ENCODE measurements at places on chromosomes 2 and 18.

DNA sequence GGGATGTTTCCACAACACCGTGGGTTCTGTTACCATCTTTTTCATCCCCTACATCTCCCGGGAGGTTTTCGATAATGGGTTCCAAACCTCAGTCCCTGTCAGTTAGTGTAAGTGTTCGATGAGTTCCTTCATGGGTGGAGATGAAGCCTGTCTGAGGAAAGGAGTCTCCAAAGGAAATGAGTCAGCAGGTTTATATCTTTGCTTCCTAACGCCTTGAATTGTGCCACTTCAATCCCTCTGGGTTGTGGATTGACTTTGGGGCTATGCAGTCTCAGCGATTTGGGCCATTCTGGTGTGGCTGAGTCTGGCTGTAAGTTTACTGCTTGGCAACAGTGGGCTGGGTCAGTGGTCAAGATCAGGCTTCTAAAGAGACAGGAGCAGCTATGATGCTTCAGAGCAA is 1.2 kb downstream of the SERPINB5 start:
- DNase-seq, result peak; percentile 24

DNA sequence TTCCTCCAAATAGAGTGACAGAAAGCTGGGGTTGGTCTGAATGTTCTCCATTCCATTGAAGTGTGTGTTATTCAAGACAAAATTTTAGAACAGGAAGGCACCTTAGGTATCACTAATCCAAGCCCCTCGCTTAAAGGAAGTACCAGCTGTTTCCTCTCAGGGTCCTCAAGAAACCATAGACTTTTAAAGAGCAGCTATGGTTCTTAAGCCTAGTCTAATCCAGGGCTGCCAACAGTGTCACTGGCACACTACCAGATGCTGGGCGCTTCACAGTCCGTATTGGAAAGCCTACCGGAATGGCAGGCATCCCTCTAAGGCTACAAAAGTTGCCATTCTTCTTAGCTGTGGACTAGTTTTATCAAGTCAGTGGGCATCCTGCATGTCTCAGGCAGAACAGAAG is 1.9 kb downstream of the NEMP2 start:
- no peak for DNase-seq

GRCh38 chr2:1082456-1083205 is 132.0 kb downstream of the SNTG2 start:
- DNase-seq, result no peak

DNA sequence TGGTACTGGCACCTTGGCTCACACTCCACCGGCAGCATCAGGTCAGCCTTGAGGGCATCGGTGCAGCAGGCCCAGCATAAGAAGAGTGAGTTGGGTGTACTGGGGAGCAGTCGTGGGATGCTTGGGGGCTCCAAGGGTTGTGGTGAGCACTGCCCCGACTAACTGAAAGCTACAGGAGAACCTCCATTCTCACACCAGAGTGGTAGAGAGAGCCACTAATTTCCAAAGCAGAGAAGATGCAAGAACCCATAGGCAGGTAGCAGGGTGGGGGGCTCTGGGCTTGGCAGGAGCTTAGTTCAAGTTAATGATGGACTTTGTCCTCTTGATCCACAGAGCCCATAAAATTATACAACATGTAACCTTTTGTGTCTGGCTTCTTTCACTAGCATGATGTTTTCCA is 148.0 kb upstream of the SMAD2 start:
- DNase-seq, result no peak

- no peak for DNase-seq
Measured at GRCh38 chr2:36044411-36044810, 311.2 kb upstream of the CRIM1 start.

DNA sequence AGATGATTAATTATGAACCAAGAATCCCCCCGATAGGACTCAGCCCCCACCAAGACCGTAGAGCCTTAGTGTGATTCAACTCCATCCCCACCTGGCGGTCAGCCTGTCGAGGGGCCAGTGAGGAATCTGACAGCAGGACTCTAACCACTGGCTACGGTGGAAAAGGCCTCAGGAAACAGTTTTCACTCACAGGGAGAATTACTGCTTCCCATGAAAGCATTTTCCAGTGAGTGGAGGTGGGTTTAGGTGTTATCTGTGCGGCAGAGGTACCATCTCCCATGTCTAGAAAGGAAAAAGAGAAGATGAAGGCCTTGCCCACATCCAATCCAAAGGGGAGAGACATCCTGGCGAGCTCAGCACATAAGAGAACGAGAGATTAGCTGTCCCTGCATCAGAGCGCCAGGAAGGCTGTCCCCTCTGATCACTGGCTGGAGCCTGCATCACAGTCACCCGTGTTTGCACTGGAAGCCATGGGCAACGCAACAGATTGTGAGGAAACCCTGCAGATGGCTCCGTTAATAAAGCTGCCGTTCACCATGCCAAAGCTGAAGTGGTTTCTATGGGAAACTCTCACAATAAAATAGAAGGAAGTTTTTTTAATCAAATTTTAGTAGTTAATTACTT is 22.3 kb downstream of the COX7A2L start:
- no peak for DNase-seq

DNA sequence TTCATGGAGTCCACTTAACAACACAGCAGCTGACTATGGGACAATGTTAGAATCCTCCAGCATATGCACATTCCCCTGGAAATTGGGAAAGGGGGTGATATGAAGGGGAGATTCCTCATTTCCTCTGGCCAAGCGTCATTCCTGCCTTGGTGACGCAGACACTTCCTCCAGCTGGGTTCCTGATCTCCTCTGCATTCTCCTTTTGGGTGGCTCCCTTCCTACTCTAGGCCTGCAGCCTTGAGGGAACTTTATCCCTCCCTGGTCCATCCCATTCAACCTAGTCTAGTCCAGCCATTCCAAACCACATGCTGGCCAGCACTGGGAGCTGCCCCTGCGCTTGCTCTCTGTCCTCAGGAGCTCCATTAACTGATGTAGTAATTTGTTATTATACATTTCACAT is 216.8 kb downstream of the VAPA start:
- DNase-seq, result no peak

DNA sequence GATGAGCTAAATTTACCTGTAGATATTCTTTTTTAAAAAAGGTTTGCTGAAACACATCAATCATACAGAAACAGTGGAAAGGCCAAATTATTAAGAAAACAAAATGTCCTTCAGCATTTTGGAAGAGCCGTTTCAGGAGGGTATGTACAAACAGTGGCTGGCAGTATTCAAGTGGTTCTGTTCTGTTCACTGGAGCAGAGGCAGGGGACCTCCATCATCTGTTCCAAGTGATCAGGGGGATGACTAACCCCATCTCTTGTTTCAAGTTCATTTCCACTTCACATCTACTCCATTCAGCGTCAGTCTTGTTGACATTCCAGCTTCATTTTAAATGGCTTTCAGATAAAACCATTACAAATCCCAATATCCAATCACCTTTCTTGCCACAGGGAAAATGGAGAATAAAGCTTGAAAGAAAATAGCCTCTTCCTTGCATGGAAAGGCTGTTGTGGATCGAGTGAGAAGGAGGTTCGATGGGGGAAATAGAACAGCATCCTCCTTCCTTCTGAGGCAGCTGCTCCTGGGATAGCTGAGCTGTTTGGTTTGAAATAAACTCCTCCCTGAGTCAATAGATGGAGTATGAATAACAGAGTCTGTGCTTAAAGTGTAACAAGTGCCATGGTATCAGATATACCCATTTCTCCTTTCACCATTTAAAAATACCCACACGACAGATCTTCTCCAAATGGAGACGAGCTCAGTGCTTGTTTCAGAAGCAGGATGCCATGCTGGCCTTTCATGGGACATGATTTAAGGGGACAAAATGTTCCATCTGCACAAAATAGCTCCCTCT is 63.7 kb upstream of the OTOF start:
- DNase-seq, result no peak

GRCh38 chr18:25113566-25113965 is 238.4 kb downstream of the ZNF521 start:
- DNase-seq, result no peak

DNA sequence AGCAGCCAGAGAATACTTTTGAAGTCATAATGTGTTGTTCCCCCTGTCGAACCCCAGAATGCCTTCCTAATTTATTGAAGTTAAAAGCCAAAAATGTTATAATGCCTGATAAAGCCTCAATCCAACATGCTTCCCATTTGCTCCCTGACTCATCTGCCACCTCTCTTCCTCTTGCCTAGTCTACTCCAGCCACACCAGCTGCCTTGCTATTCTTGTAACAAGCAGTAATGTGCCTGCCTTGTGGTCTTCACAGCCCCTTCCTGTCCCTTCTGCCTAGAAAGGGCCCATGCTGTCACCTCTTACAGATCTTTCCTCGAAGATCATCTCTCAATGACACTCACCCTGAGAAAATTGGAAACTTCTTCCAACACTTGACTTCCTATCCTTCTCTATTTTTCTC is 231.6 kb upstream of the CDH2 start:
- DNase-seq, result no peak

DNA sequence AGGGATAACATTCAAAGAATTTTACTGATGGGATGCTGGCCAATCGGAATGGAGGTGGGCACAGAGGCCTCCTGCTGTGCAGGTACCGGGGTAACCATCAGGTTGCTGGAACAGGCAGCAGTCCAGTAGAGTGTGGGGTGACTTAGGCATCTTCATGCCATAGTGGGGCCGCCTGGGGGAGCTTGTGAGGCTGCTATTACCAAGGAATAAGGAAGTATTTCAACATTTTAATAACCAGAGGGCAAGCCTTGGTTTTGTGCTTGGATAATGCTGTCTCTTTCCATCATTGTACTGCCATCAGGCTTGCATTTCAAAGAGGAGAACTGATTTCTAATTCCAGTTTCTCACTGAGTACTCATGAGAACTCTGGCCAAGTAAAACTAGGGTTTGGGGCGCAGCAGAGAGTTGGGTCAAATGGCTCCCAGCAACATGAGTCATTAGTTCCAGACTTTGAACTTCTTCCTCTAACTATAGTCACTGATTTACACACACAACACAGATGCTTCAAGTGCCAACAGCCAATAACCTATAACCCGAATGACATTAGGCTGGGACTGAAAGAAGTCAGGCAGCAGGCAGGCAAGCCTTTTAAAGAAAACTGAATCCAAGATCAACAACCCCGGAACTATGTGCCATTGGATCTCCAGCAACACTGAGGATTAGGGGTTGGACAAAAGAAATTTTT is 56.1 kb upstream of the FHL2 start:
- peak; percentile 90 for DNase-seq

DNA sequence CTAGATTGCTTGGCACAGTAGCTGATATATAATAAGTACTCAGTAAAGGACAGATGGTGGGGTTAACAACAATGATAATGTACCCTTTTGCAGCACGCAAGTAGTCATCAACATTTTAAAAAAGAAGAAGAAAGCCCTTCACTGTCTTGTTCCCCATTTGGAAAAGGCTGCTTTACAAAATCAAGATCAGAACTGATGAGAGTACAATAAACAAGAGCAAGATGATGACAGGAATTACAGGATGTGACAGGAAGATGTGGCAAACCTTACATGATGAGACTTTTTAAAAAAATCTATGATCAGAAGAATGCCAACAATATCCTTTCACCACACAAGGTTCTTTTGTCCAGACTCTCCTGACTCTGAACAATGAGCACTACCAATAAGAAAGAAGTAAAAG is 9.1 kb downstream of the TYW5 start:
- no peak for DNase-seq

DNA sequence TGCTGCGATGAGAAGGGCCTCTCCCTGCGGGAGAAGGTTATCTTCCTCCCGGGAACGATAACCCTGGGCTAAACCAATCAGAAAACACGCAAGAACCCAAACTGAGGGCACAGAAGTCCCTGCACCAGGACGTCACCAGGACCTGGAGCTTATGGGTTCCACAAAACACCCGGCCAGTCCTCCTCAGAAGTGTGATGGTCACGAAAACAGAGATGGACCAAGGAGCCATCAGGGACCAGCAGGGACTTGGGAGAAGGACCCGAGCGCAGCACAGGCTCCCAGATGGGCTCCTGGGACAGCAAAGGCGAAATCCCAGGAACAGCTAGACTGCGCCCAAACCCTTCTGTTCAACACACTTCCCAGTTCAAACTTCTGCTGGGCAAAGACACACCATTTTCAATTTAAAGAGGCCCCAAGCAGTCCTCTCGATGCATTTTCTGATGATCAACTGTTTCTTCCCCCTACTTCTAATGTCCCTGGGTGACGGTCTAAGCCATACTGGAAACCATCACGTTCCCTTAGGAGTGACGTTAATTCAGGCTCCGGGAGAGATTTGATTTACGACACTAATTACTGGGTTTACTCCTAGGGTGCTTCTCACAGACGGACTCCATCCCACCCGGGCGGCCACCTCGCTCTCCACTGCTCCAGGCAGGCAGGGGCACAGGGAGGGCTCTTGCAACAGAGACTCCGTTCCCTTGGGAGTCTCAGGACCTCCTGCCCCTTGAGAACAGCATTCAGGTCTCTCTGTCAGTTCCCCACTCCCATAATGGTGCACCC is 29.2 kb downstream of the ZNF516 start:
- DNase-seq, result no peak

DNA sequence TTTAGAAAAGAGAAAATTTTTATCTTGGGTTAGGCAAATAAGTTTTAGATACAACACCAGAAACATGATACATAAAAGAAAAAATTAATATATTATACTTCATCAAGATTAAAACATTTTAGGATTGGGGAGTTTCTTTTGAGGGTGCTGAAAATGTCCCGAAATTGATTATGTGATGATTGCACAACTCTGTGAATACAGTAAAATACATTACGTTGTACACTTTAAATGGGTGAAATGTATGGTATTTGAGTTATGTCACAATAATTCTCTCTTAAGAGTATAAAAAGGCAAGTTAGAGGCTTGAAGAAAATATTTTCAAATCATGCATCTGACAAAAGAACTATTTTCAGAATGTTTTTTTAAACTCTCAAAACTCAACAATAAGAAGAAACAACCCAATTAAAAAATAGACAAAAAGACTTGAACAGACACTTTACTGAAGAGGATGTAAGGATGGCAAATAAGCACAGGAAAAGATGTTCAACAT is 36.2 kb upstream of the INO80C start:
- DNase-seq, result no peak

DNA sequence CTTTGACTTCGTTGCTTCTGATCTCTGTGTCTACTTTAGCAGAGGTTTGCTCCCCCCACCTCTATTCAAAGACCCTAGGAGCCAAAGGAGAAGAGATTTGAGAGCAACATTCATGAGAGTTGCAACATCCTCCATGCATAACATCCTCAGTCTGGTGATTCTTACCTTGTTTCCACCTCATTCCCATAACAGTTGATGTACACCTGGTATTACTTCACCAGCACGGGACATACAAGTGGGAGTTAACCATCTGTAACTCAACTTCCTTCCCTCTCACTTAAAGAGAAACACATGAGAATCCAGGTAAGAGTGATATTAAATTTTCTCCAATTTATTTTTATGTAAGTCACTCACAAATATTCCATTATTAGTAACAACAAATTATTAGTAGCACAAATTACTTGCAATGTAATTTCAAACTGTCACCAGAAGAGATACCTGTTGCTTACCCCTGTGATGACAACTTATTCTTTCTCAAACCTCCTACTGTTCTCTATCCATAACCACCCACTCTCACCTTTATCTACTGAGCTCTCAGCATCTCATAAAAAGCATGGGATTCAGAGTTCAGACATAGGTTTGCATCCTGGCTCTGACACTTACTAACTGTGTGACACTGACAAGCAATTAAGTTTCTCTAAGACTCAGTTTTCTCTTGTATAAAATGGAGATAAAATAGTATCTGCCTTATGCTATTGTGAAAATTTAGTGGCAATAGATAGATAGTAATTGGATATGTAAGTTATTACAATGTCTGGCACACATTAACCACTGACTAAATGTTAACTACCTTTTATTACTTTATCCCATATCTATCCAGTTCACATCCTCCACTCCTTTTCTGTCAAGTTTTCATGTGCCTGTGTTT is 184.6 kb upstream of the SRD5A2 start:
- no peak for DNase-seq

GRCh38 chr2:239604861-239605260 is 204.0 kb upstream of the HDAC4 start:
- DNase-seq, result no peak
